Esophagus muscularis mucosa (tissue), 4 donors: ENCODE measurements at places on chromosomes 12 and 14.
A peak's percentile ranks its signal among the peaks of the same experiment; 100 is the strongest.

DNA sequence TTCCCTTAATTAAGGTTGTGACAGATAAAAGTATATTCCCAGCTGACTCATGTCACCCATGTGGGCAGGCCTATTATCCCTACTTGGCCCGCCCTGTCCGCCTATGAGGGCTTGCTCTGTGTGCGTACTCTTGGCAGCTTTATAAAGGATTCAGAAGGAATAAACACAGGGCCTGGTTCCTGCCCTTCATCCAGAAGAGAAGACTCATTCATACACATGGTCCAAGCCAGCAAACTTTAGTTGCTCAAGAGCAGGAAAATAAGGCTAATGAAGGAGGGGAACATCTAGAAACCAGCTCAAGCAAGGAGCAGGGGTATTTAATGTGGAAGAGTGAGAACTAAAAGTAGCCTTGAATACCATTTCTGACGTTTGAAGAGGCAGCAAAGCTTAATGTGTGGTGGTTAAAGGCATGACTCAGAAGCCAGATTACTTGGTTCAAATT, 141.9 kb downstream of the CRADD start:
- peak; percentile 95 for DNase-seq
- H3K4me3 ChIP-seq: no peak overlapping the region
- H3K27ac ChIP-seq: peak overlapping the region; percentile 75
- no peaks in the 10 kb centered on the region for H3K27me3 ChIP-seq

DNA sequence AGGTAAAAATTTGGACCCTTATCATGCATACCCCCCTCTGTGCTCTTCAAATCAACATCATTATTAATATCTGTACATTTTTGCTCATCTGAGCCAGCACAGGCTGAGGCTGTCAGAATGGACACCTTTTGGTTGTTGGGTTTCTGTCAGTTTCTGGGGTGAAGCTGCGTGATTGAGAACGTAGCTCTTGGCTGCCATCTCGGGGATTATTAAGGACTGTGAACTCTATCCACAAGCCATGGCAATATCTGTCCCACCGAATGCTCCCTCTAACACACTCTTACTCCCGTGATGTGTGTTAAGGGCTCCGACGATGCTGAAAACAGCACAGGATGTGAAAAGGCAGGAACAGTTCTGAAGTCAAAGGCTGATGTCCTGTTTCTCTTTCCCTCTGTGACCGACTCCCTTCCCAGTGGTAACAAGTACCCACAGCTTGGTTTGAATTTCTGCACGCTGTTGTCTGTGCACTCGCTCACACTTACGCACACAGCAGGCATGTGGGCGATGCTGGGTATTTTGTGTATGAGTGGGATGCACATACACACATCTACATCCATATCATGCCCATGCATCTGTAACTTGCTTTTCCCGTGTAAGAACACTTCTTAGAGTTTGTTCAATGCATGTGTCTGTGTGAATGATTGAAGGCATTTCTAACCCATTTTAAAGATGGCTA, 405.6 kb downstream of the TMEM121 start:
- no peaks in the 10 kb centered on the region for H3K36me3 ChIP-seq
- no peak overlapping the region for H3K27ac ChIP-seq
- no peaks in the 10 kb centered on the region for H3K4me1 ChIP-seq
- H3K4me3 ChIP-seq: no peak overlapping the region

- H3K27ac ChIP-seq: no peak overlapping the region
- H3K36me3 ChIP-seq: no peaks in the 10 kb centered on the region
- H3K27me3 ChIP-seq: peaks cover 24% of the 10 kb centered on the region
- peaks cover 10% of the 10 kb centered on the region for H3K4me1 ChIP-seq
- DNase-seq: no peak
- H3K4me3 ChIP-seq: no peak overlapping the region
These were observed 393 bp upstream of the KLHL33 start for GRCh38 chr14:20436363-20436755.

- H3K27me3 ChIP-seq: no peaks in the 10 kb centered on the region
- H3K4me1 ChIP-seq: peaks cover 9% of the 10 kb centered on the region
- H3K4me3 ChIP-seq: no peak overlapping the region
- no peak for DNase-seq
- no peaks in the 10 kb centered on the region for H3K36me3 ChIP-seq
These were observed 296.0 kb downstream of the PCNX1 start for GRCh38 chr14:71203306-71203705.

DNA sequence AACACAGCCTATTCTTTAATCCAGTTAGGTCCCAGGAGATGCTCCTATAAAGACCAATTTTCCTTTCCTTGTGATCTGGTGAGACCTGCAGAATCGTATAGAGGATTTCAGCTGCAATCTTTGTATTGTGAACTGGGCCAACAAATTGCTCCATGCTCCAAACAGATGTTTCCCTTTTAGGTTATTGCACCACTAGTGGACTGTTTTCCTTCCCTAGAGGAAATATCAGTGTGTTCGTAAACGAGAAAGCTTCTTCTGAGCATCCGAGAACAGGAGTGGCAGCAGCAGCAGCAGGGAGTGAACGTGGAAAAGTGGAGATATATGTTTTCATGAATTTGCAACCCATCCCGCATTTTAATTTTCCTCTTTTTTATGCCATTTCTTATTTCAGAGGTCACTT, 344.1 kb upstream of the PDE3A start:
- no peak overlapping the region for H3K4me3 ChIP-seq
- H3K27ac ChIP-seq: no peak overlapping the region
- no peaks in the 10 kb centered on the region for H3K36me3 ChIP-seq
- no peak for DNase-seq
